NCI-H187 (cell line): ENCODE measurements at places on chromosomes 5 and 9.

DNA sequence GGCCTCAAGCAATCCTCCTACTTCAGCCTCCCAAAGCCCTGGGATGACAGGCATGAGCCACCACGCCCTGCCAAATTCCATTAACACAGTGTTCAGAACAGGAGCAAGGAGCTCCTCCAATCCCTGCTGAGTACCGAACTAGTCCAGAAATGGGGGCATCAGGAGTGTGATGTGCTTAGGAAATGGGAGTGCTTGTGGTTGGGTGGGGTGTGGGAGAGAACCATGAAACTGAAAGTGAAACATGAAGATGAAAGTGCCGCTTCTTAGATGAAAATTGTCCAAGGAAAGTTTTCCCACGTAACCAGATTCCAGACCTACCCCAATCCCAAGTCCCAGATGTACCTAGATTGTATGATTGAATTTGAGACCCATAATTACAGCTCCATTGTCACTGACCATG, 16.7 kb upstream of the ZNF131 start:
- DNase-seq: no peak

DNA sequence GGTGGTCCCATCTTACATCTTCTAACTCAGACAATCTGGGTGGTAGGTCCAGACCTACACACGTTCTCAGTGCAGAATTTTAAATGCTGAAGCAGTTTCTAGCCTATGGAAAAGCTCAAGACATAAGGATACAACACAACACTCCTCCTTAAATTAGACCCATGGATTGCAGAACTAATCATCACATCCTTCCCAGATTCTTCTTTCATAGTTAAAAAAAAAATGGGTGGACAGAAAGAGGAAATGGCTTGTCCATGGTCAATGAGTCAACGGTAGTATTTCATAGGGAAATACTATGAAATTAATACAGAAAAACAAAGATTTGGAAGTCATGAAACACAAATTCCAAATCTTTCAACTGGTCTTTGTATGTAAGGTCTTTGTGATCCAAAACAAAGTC, 106.9 kb downstream of the PAPPA start:
- no peak for DNase-seq

- no peak for DNase-seq
Observed at GRCh38 chr9:35552837-35553236, 52.2 kb upstream of the TESK1 start.

DNA sequence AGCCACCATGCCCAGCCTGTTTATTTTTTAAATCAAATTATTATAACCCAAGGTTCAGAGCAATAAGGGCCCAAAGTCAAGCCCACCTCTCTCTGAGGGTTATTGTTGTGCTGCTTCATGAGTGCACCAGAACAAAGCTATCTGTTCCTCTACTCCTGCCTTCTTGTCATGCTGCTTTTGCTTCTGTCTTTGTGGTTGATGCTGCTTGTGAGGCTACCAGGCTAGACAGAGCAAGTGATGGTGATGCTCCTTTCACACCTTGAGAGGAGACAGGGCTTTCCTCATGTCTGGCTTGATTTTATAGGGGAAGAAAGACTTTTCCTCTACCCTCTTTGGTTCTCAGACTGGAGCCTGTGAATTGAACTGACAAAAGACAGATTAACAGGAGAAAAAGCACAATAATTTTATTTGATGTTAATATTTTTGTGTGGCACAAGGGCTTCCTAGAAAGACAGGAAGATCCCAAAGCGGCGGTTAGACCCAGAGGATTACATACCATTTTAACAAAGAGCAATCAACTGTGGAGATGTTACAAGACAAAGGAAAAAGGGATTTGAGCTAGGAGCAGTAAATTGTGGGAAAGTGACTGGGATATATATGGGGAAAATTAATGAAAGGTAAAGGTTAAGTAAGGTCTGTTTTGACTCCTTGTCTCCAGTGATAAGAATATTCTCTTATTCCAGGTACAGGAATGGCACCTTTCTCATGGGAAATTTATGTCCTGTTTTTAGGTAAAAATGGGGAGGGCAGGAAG, 4.4 kb upstream of the CD180 start:
- DNase-seq: no peak

DNA sequence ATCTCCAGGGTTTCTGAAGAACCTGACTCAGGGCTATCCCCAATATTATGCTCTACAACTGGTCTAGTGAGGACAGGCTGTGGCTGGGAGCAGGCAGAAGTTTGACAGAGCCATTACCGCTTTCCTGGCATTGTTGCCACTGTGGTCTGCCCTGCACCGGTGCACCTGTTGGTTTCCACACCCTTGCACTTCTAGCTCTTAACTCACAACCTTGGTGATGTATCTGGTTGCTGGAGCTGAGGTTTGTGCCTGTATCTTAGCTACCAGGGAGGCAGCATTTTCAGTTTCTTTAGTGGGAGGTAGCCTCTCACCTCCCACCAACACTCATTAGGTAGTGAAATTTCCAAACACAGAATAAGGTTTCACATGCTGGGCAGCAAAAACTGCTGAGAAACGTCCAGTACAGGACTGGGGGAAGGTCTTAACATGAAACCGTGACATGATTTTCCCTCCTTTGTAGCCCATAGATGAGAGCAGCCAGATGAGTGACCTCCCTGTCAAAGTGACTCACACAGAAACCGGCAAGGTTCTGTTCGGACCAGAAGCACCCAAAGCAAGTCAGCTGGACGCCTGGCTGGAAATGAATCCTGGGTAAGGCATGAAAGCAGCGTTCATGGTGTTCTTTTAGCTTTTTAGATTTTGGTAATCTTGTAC, 57.7 kb downstream of the SMARCA2 start:
- DNase-seq: no peak

- no peak for DNase-seq
Observed at GRCh38 chr5:177093082-177093712, 6.5 kb downstream of the FGFR4 start.

- no peak for DNase-seq
Observed at GRCh38 chr9:121295662-121296191, 27.8 kb downstream of the GSN start.
